Aorta (tissue), 5 donors: ENCODE measurements at places on chromosomes 7 and 10. TPM values are rescaled to one million over a fixed set of nuclear protein-coding genes. Genes with fewer than 3 reads are reported as not detected.
A peak's percentile ranks its signal among the peaks of the same experiment; 100 is the strongest.

DNA sequence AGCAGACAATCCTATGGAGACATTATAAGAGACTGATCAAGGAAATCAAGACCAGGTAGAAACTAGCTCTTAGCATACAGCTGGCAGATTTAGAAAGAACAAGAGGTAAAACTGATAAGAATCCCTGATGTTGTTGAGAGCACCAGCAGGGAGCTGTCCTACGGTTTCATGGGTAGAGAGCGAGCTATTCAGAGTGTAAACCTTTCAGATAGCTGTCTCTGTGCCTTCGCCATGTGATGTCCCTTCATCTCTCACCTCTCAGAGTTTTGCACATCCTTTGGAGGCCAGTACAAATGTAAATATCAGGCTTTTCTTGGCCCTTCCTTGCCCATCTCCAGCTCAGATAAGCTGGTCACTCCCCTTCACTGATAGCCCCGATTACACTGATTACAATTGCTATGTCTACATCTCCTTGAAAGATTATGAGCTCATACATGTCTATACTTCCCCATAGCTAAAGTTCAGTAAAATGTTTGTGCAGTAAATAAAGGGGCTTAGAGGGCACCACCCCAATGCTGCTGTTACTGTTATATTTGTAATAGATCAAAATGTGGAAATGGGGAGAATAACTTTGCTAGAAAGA, 21.9 kb downstream of the THSD7A start:
- no peak for DNase-seq

DNA sequence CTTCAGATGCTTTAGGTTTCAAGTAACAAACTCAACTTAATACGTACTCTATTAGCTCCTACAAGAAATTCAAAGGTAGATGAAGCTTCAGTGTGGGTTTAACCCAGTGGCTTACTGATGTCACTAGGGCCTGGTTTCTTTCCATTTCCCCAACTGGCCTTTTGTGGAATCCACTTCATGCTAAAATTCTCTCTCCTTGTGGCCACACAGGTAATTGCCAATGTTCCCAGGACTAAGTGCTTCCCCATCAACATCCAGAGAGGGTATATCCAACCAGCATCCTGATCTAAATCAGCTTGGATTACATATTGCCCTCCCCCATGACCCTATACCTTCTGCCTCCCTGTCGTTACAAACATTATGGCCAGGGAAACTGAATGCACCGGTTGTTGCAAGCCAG, 10.7 kb downstream of the FBXL13 start:
- no peak for DNase-seq

DNA sequence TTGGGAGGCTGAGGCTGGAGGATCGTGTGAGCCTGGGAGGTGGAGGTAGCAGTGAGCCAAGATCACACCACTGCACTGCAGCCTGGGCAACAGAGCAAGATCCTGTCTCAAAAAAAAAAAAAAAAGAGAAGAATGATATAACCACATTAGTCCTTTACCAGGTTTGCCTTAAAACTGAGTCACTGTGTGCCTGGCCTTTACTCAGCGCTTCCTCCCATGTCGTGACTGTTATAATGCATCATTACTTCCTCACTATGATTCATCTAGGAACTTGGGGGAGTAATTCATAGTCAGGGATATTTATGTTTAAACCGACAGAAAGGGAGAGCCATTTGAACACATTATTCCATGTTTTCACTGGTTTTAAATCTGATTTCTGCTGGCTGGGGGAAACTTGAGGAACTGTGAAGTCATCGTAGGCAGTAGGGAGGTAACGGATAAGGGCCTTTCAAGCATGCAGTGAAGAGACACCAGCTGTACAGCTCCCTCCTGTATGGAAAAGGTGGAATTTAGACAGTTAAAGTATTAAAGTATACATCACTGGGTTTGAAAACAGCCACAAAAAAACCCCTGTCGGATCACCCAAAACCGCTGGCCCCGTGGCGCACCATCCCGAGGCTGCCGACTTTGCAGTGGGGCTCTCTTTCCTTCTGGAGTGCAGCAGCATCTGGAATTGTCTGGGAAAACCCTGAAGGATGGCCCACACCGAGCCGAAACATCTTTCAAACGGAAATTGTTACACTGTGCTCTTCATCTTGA, 119.8 kb downstream of the NKX6-2 start:
- DNase-seq = peak; percentile 20

The C10orf62 gene
- total RNA-seq = 0.29 TPM

The FRA10AC1 gene
- 32.5 TPM for total RNA-seq
